ENCODE measurements at places on chromosomes 13 and 19.
A peak's percentile ranks its signal among the peaks of the same experiment; 100 is the strongest.

DNA sequence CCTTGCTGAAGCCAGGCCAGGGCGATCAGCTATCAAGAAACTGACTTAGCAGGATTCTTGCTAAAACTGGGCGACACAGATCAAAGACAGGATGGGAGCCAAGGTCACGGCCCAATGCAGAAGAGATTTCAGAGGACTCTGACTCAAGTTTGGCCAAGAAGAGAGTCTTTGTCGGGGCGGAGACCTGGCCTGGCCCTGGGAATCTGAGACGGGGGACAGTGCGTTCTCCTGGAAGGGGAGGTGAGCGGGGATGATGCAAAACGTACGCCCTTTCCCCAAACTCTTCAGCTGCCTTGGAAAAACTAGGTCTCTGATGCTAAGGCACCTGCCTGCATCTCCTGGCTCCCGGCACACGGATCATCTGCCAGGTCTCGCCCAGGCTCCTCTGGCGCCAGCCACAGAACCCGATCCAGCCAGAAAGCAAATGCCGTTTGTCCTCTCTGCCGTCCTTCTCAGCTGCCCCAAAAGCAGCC, 9.8 kb downstream of the MVB12A start:
- DNase-seq = peak; percentile 45

GRCh38 chr19:2977746-2978138, 378 bp downstream of the TLE6 start:
- no peak for DNase-seq

DNA sequence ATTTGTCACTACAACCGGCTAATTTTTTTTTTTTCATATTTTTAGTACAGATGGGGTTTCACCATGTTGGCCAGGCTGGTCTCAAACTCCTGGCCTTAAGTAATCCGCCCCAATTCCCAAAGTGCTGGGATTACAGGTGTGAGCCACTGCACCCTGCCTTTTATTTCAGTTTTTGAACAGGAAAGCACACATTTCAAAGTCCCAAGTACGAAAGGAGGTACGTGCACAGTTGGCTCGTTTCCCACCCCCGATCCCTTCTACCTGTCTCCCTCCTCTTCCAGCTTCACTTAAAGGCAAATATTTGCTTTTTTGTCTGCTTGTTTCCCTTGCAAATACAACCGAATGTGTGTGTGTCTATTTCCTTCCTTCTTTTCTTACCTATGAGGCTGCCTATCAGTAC, 30.5 kb downstream of the ZIC5 start:
- no peak for DNase-seq

GRCh38 chr13:102968572-102969228, 97.5 kb downstream of the SLC10A2 start:
- DNase-seq = no peak

- no peak for DNase-seq
Measured at GRCh38 chr19:54453921-54454780, 5.2 kb downstream of the LENG8 start.

DNA sequence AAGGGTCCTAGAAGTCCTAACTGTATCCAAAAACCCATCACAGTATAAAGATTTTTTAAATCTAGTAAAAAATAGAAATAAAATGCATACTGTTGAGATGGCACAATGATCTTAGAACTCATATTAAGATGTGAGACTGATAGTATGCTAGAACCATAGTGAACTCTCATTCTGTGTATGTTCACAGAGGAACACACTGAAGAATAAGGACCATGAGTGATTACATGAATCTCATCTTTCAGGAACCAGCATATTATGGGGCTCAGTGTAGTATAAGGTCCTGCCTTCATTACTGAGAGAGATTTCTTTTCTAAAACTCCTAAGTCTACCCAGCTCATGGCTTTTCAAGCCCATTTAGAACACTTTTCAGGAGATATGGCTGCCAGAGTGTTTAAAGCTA, 59.8 kb upstream of the RFC3 start:
- no peak for DNase-seq

GRCh38 chr19:24074720-24075454, 12.1 kb upstream of the ZNF254 start:
- DNase-seq = no peak

GRCh38 chr19:28437390-28438346, 775.3 kb downstream of the UQCRFS1 start:
- no peak for DNase-seq

DNA sequence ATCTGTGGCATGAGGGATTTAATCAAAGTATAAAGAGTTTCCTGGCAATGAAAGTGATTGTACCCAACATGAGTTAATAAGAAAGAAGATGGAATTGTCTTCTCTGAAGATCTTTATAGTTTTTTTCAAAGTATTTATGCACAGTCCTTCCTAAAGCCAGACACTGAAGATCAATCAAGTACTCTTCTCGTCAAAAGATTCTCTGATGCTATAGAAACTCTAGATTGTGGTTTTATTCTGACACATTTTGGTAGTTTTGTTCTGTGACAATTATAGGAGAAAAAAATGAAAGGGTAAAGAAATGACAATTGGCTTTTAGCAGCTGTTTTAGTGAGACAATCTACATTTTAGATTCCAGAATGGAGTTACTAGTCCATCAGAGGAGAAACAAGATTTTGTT, 10.4 kb upstream of the ENOX1 start:
- DNase-seq = no peak

DNA sequence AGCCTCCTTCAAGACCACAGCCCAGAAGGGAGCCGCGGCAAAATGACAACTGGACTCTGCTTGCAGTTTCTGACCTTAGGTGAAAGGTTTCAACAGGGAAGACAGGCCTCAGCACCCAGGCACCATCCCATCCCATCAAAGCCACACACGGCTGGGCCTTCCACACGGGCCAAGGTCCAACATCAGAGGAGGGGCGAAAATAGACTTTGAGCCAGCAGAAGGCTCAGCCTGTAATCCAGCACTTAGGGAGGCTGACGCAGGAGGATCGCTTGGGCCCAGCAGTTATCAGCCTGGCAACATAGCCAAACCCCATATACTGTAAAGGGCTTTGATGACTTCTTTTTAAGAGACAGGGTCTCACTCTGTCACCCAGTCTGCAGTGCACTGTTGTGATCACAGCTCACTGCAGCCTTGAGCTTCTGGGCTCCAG, 26.8 kb upstream of the TINCR start:
- DNase-seq = no peak

GRCh38 chr13:101916108-101916774, 463.8 kb downstream of the ITGBL1 start:
- peak; percentile 49 for DNase-seq

GRCh38 chr13:28268800-28269223, 130.5 kb downstream of the PAN3 start:
- no peak for DNase-seq

- DNase-seq = no peak
Measured at GRCh38 chr19:45271098-45271734, 20.1 kb downstream of the MARK4 start.

DNA sequence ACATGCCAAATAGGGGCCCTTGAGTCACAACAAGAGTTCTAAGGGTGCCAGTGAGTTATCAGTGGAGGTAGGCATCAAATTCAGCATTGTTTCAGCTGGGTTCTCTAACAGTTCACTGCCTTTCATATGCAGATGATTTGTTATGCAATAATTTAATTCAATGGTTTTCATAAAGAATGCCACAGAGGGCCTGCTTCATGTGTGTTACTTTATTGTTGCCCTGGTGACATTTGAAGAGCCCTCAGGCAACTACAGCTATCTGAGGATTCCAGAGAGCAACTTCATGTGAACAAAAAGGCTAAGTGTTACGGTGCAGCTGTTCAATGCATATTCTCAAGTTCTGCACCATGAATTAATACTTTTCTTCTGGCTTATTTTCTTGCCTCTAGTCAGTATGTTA, 43.1 kb upstream of the STARD13 start:
- no peak for DNase-seq

- no peak for DNase-seq
Measured at GRCh38 chr13:48121733-48122132, 26.8 kb upstream of the MED4 start.

GRCh38 chr13:110232142-110232541, 74.8 kb downstream of the COL4A1 start:
- no peak for DNase-seq

DNA sequence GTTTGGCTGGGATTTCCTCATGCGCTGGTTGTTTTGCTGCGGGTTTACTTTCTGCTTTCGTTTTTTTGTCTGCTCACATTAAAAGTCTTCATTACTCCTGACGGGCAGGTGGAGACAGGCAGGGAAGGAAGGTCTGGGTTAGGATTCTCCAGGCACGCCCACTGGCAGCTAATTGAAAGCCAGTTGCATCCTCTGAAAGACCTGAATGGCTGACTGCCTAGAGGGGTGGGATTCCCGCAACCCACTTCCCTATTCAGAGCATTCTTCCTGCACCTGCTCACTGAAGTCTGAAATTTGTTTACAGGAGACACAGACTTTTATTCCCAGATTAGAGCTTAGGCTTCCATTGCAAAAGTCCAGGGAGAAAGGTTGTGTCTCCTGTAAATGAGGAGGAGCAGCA, 172.0 kb downstream of the UQCRFS1 start:
- DNase-seq = peak; percentile 39

GRCh38 chr13:98171900-98172589, 5.0 kb downstream of the RNF113B start:
- DNase-seq = no peak

GRCh38 chr13:24709186-24709913, 29.1 kb downstream of the ATP12A start:
- no peak for DNase-seq

DNA sequence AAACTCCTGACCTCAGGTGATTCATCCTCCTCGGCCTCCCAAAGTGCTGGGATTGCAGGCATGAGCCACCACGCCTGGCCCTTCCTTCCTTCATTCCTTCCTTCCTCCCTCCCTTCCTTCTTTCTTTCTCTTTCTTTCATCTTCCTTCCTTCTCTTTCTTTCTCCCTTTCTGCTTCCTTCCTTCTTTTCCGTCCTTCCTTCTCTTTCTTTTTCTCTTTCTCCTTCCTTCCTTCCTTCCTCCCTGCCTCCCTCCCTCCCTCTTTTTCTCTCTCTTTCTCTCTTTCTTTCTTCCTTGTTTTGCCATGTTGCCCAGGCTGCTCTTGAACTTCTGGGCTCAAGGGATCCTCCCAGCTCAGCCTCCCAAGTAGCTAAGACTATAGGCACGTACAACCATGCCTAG, 36.5 kb upstream of the MUC16 start:
- no peak for DNase-seq

GRCh38 chr19:15456441-15456840, 6.7 kb upstream of the WIZ start:
- DNase-seq = no peak

All from right kidney (tissue), 9 donors.